Breast epithelium (tissue), 4 donors: ENCODE measurements at places on chromosomes 2 and 18. TPM values are rescaled to one million over a fixed set of nuclear protein-coding genes. Genes with fewer than 3 reads are reported as not detected.

The KRTCAP3 gene
- total RNA-seq = 14.7 TPM

GRCh38 chr18:45014047-45014501 is 333.4 kb downstream of the SETBP1 start:
- DNase-seq = no peak
- H3K27me3 ChIP-seq = no peaks in the 10 kb centered on the region
- peaks cover 17% of the 10 kb centered on the region for H3K4me1 ChIP-seq
- H3K36me3 ChIP-seq = no peaks in the 10 kb centered on the region

DNA sequence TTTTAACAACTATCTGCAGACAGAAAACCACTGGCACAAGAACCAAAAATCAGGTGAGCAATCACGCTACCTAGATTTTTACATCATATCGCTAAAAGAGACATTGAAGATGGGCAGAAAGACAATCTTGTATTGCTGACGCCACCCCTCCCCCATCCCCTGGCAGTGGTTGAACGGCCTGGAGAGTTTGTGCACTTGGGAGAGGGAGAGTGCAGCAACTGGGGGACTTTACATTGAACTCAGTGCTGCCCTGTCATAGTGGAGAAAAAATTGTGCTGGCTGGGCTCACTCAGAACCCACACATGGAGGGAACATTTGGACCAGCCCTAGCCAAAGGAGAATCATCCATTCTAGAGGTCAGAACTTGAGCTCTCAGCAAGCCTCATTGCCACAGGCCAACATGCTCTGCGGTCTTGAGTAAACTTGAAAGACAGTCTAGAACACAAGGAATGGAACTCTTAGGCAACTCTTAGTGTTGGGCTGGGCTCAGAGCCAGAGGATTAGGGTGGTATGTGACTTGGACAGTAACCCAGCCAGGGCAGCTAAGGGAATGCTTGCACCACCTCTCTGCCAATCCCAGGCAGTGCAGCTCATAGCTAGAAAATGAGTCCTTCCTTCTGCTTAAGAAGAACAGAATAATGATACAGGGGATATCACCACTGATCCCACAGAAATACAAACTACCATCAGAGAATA is 220.0 kb upstream of the CYP26B1 start:
- H3K36me3 ChIP-seq = no peaks in the 10 kb centered on the region
- no peak overlapping the region for H3K27ac ChIP-seq
- H3K4me3 ChIP-seq = no peak overlapping the region
- DNase-seq = peak; percentile 80
- no peaks in the 10 kb centered on the region for H3K27me3 ChIP-seq

GRCh38 chr2:229419158-229419557 is 148.1 kb upstream of the PID1 start:
- no peaks in the 10 kb centered on the region for H3K27me3 ChIP-seq
- H3K36me3 ChIP-seq = no peaks in the 10 kb centered on the region

DNA sequence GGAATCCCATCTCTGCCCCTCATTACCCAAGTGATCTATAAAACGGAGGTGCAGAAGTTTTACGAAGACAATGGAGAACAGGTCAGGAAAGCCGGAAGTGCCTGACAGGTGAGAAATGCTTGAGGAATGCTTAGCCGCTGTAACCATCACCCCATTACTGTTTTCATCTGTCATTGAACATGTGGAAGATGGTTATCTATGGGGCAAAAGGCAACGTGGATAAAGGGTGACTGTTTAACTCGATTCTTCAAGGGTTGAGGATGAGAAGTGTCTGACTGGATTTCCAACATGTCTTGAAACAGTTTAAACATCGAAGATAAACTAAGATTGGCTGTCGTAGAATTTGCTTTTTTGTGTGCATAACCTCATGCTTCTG is 17.3 kb downstream of the HK2 start:
- peaks cover 38% of the 10 kb centered on the region for H3K4me1 ChIP-seq
- no peaks in the 10 kb centered on the region for H3K36me3 ChIP-seq
- no peak overlapping the region for H3K4me3 ChIP-seq

DNA sequence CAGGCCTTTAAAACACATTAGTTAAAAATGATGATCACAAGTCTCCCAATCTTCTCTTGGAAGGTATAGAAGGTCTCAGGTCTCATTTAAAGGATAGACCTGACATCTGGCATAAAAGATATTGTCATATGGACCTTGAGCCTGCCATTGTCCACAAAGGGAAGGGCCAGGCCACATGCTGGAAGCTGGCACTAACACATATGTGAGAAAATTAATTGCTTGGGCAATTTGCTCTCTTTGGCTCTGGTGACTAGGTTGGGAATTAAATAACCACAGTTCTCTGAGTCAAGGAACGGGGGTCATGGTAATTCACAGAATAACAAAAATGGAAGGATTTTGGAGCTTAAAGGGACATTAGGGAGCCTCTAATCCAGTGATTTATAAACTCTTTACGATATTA is 727.3 kb downstream of the BCL11A start:
- H3K4me3 ChIP-seq = no peak overlapping the region
- no peak overlapping the region for H3K27ac ChIP-seq
- H3K27me3 ChIP-seq = no peaks in the 10 kb centered on the region

DNA sequence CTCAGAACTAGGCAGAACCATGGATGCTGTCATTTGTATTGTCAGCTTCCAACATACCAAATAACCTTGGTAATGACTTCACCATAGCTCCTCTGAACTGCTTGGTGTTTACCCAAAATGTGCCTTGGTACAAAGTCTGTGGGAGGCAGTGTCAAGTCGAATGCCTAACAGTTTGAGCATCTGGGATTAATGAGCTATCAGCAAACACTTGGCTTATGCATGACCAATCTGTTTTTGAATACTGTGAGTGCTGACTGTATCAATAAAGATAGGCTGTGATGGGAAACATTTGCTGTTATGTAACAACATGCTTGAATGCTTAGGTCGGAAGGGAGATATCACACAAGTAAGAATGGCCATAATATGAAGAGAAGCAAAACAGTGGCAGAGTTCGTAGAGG is 455.4 kb downstream of the CMPK2 start:
- no peaks in the 10 kb centered on the region for H3K27me3 ChIP-seq
- no peak for DNase-seq
- H3K27ac ChIP-seq = no peak overlapping the region
- H3K4me1 ChIP-seq = no peaks in the 10 kb centered on the region
- H3K4me3 ChIP-seq = no peak overlapping the region
- H3K36me3 ChIP-seq = no peaks in the 10 kb centered on the region

GRCh38 chr2:218260742-218261422 is at the start of gene GPBAR1:
GPBAR1 (plus strand) TSS chr2:218261015; CDS start chr2:218262725, 1,710 bp downstream.
- no peaks in the 10 kb centered on the region for H3K27me3 ChIP-seq
- peak within 1 kb of the TSS; percentile 96 for H3K27ac ChIP-seq
- H3K36me3 ChIP-seq = peaks cover 6% of the 10 kb centered on the region

GRCh38 chr2:213122725-213123124 is 28.7 kb downstream of the IKZF2 start:
- H3K4me3 ChIP-seq = no peak overlapping the region
- no peaks in the 10 kb centered on the region for H3K4me1 ChIP-seq
- no peaks in the 10 kb centered on the region for H3K36me3 ChIP-seq
- no peaks in the 10 kb centered on the region for H3K27me3 ChIP-seq
- DNase-seq = no peak

- H3K4me1 ChIP-seq = no peaks in the 10 kb centered on the region
- H3K27me3 ChIP-seq = no peaks in the 10 kb centered on the region
- H3K27ac ChIP-seq = no peak overlapping the region
- no peak for DNase-seq
- H3K4me3 ChIP-seq = no peak overlapping the region
Observed at GRCh38 chr2:32783469-32783868, 155.6 kb downstream of the TTC27 start.
